Activated CD8-positive, alpha-beta T cell treated with anti-CD3 and anti-CD28 coated beads for 36 hours (primary cell): ENCODE measurements at places on chromosomes 12 and 14.

DNA sequence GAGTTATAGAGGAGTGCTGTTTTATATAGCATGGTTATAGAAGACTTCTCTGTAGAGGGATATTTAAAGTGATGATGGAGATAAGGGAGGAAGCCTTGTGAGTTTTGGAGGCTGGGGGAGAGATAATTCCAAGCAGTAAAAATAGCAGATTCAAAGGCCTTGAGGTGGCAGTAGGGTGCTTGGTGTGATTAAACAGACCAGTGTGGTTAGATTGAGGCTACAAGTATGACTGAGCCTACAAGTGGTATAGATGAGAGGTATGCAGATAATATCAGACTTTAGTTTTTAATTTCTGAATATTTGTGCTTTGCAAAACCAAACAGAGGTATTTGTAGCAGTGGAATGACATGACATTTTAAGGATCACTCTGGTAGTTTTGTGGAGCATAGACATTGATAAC lies 20.3 kb downstream of the FANCM start:
- H3K4me1 ChIP-seq, result peaks cover 5% of the 10 kb centered on the region
- no peak overlapping the region for H3K4me3 ChIP-seq
- no peaks in the 10 kb centered on the region for H3K27me3 ChIP-seq
- DNase-seq, result no peak
- H3K36me3 ChIP-seq, result no peaks in the 10 kb centered on the region

- no peak overlapping the region for H3K27ac ChIP-seq
- no peak overlapping the region for H3K4me3 ChIP-seq
- DNase-seq, result no peak
- H3K4me1 ChIP-seq, result no peaks in the 10 kb centered on the region
- H3K27me3 ChIP-seq, result peaks cover 2% of the 10 kb centered on the region
Observed at GRCh38 chr12:16187660-16188059, 89.8 kb downstream of the SLC15A5 start.

DNA sequence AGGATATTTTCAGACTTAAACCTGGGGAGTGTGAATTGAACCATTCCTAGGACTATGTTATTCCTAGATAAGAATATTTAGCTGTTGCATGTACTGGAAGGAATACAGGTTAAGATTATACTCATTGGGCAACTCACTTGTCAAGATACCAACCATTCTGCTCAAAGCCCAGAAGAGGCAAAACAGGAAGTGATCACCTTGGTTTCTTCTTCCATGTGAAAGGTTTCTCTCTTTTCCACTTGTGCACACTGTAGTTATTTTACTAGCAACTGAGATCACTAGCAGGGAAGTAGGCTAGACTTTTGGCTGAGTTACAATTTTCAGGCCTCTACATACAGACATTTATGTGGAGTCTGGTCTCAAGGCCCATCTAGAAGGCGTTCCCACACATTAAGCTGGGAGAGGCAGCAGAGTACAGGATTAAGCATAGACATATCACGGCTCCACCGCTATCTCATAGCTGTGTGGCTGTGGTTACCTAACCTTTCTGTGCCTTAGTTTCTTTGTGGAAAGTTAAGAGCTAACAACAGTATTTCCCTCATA lies 83.9 kb upstream of the FERMT2 start:
- H3K27ac ChIP-seq, result peak overlapping the region; percentile 10
- no peak overlapping the region for H3K4me3 ChIP-seq
- H3K36me3 ChIP-seq, result peaks cover 52% of the 10 kb centered on the region
- H3K27me3 ChIP-seq, result no peaks in the 10 kb centered on the region
- H3K4me1 ChIP-seq, result peaks cover 6% of the 10 kb centered on the region
- no peak for DNase-seq

- H3K4me1 ChIP-seq, result no peaks in the 10 kb centered on the region
- H3K27me3 ChIP-seq, result peaks cover 1% of the 10 kb centered on the region
- H3K27ac ChIP-seq, result no peak overlapping the region
Observed at GRCh38 chr12:115404761-115405470, 720.9 kb upstream of the TBX3 start.

GRCh38 chr12:66945189-66945817 lies 266.4 kb upstream of the GRIP1 start:
- no peak for DNase-seq
- H3K27me3 ChIP-seq, result peaks cover 8% of the 10 kb centered on the region
- H3K27ac ChIP-seq, result no peak overlapping the region
- H3K36me3 ChIP-seq, result no peaks in the 10 kb centered on the region
- no peak overlapping the region for H3K4me3 ChIP-seq
- peaks cover 16% of the 10 kb centered on the region for H3K4me1 ChIP-seq
